ENCODE measurements at places on chromosomes 7 and 10. TPM values are rescaled to one million over a fixed set of nuclear protein-coding genes. Genes with fewer than 3 reads are reported as not detected.
A peak's percentile ranks its signal among the peaks of the same experiment; 100 is the strongest.

DNA sequence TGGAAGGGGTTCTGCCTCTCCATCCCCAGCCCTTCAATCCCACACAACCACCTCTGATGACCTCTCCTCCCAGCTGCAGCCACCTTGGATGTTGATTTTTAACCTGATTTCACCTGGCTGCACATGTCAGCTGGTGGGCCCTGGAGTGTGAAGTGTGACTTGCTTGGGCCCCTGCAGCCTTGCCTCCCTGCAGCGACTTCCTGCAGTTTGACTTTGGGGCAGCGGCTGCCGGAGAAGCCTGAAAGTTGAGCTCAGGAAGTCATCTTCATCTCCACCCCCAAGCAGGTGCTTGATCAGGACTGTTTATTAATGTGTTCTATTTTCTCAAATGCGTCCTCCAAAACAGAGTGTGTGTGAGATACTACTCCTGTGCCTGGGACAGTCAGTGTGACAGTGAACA lies 675.2 kb upstream of the GALNT17 start:
- no peak for DNase-seq

- no peak for DNase-seq
These were observed 106.2 kb upstream of the CELF2 start for GRCh38 chr10:10911471-10911921.

DNA sequence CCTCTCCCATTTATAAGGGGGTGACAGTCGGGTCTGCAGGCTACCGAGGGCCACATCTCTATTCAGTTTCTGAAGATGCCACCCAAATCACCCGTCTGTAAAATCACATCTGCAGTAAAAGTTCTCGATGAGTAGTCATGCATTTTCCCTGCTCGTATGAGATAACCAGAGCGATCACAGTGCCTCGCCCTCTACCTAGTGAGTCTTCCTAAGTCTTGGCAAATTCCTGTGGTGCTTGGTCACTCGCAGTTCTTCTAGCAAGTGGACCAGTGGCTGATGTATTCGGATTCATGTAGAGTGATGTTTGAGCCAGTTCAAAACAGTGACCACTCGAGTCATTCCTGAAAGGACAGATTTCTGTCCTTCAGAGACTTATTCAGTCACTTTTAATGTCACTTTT lies 44.9 kb downstream of the INSYN2A start:
- DNase-seq, result peak; percentile 63

DNA sequence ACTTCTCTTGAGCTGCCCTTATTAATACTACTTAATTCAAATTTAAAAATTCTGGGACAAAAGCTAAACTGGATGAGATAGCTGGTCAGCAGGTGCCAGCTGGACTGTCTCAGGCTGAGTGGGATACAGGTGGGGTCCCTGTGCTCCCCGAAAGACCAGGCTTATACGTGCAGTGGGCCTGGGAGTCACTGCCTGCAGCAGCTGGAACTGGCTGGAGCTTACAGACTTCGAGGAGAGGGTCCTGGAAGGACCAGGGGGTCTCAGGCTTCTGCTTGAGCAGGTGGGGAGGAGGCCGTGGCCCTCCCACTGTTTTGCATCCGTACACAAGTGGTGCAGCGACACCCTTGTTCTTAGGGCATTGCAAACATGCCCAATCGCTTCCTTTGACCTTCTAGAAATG lies 203.7 kb downstream of the GLRX3 start:
- no peak for DNase-seq

- DNase-seq, result no peak
These were observed 25.3 kb upstream of the ANKRD2 start for GRCh38 chr10:97547271-97547600.

- no peak for DNase-seq
These were observed 22.9 kb downstream of the GTF2IRD1 start for GRCh38 chr7:74476626-74477025.

DNA sequence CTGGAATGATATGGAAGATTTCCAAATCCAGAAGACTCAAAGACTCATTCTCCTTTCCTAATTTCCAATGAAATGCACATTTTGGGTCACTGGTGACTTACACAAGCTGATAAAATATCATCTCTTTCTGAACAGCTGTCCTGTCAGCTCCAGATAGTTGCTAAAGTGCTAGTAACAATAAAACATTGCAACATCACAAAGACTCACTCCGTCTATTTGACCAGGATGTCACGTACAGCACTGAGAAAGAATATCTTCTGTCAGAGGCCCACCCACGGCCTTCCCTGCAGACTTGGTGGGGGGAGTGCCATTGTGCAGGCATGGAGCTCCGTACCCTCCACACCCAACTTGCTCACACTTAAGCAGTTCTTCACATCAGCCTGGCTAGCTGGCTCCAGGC lies 78.9 kb upstream of the EGR2 start:
- DNase-seq, result no peak

DNA sequence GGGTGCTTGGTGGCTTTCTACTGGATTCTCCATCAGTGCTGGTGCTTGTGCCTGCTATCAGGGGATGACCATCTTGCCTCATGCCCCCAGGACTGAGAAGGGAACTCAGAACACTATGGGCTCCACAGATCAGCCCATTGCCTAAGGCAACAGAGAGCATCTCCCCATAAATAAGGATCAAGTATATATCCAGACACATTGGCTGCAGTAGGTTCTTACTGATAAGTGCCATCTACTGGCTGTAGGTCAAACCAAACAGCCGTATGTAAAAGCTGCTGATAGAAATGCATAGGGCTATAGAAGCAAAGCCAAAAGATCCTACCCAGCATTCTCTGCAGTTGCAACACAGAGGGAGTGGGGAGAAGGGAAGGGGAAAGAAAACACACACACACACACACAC lies 153.7 kb downstream of the CDK14 start:
- DNase-seq, result no peak

GRCh38 chr10:17109475-17110207 lies 20.0 kb downstream of the CUBN start:
- DNase-seq, result peak; percentile 76

EPHB6 gene
- 2.7 TPM for total RNA-seq

MEIG1 gene
- total RNA-seq, result not detected

PNLIPRP2 gene
- not detected for total RNA-seq

MRLN gene
- not detected for total RNA-seq

PBLD gene
- 9.2 TPM for total RNA-seq

CRPPA gene
- total RNA-seq, result 0.26 TPM

Data from A172 (cell line).